IMR-90 (cell line): ENCODE measurements at places on chromosomes 11 and 22. TPM values are rescaled to one million over a fixed set of nuclear protein-coding genes. Genes with fewer than 3 reads are reported as not detected.

The OR4C15 gene
- not detected in 2 replicates for total RNA-seq

The PRR5 gene
- total RNA-seq = 7.5 and 8.1 TPM in 2 replicates

The RASD2 gene
- total RNA-seq = under 0.01 TPM in 2 replicates

The HBG1 gene
- total RNA-seq = not detected in 2 replicates

The HMOX1 gene
- 16.4 and 23.1 TPM in 2 replicates for total RNA-seq
